Gastroesophageal sphincter (tissue), 4 donors: ENCODE measurements at places on chromosomes 12 and 14. TPM values are rescaled to one million over a fixed set of nuclear protein-coding genes. Genes with fewer than 3 reads are reported as not detected.

- no peak for ATAC-seq
Observed at GRCh38 chr14:64292197-64292596, 2.0 kb downstream of the ESR2 start.

DNA sequence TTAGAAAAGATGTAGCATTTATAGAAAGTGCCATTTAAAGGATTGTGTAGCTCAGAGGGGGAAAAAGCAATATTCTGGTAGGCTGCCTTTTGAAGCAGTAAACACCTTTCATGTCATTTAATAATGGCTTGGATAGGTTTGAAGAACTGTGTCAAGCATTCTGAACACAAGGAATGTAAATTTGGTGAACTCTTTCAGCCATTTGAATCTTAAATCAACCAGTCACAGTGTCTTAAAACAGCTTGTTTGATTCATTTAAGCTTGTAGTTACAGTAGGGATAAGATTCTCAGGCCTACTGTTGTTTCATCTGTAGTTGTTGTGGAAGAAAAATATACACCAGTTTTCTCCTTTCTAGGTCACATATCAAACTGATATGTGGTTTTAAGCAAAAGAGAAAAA is 299.4 kb upstream of the NOVA1 start:
- no peak for ATAC-seq

DNA sequence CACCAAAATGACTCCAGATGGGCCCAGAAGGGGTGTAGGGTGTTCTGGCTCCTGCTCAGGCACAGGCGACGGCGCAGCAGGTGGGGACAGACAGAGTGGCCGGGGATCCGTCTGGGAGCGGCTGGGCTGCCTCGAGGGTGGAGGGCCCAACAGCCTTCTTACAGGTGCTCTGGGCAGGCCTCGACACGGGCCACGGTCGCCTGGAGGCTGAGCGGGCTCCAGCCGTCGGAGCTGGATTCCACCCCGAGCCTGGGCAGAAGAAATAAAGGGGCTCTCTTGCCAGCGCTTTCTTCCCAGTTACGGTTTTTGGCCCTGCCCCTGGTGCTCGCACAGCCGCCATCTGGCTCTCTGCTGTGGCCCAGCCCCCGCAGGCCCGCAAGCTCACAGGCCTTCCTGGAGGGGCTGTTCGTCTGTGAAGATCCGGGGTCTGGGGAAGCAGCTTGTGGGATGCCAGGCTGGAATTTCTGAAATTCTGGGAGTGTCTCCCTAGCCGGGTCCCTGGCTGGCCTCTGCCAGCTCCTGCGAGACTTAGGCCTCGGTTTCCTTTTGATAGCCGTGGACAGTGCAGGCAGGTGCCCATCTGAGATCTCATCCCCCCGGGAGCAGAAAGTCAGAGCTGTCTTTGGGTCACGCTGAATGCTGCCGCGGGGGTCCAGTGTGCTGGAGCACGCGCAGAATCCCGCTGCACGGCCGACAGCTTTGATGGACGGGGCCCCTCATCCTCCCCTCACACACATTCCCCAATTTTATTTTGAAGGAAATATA is 122.7 kb downstream of the PAPOLA start:
- no peak for ATAC-seq

DNA sequence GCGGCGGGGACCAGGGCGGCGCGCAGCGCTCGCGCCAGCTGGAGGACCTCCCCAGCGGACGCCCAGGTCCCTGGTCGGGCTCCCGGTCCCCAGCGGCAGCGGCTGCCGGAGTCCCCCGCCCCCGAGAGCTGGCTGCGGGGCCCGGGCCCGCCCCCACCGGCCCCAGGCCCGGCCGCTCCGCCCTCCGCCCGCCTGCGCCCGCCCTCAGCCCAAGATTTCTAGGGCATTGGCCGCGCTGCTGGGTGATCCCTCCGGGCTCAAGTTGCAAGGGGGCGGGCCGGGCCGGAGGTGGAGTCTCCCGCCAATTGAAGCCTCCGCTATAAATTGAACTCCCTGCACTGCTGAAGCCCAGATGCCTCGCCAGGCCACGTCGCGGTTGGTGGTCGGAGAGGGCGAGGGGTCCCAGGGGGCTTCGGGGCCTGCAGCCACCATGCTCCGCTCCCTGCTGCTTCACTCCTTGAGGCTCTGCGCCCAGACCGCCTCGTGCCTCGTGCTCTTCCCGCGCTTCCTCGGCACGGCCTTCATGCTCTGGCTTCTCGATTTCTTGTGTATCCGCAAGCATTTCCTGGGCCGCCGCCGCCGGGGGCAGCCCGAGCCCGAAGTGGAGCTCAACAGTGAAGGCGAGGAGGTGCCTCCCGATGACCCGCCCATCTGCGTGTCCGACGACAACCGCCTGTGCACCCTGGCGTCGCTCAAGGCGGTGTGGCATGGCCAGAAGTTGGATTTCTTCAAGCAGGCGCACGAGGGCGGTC is at the start of gene DIO3:
Gene DIO3 (plus strand): TSS at position 351 of the 752 bp plus-strand sequence.
- ATAC-seq = no peak

DNA sequence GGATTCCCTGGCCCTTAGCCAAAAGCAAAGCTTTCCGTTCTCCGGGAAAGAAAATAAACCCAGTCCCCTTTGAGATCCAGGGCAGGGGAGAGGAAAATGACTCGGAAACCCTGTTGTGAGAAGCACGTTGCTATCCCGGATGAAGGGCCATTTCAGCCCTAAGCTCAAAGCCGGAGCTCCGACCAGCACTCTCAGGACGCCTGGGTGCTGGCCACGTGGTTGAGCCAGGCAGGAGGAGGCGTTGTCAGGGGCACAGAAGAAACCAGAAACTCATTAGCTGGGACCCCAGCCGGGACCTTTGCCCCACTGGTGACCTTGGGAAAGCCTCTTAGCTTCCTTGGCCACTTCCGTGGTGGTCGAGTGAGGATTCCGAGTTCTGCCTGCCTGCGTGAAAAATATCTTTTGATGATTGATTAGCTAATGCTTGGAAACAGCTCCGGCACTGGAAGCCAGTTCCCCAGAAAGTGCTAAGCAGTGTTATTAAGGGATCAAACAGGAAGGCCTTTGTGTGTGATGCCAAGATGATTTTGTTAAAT is 57.6 kb upstream of the FZD10 start:
- ATAC-seq = no peak

- no peak for ATAC-seq
Observed at GRCh38 chr12:18277196-18277595, 15.9 kb downstream of the PIK3C2G start.

- no peak for ATAC-seq
Observed at GRCh38 chr14:103733651-103734050, 18.0 kb downstream of the ZFYVE21 start.

- no peak for ATAC-seq
Observed at GRCh38 chr14:58941629-58942028, 246.8 kb upstream of the DAAM1 start.

DNA sequence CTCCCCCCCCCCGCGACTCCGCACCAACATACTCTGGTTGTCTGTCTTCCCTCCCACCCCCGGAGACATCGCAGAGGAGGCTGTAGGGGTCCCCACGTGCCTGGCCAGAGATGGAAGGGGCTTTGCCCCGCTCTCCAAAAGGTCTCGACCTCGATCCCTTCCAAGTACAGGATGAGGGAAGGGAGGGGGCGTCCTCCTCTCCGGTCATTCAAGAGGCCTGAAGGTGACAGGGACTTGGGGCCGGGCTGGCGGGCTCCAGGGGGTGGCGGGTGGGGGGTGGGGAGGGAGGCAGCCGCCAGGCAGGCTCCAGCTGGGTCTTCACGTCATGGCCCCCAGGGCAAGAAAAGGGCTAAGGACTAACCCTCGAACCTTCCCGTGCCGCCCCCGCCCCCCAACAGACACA is 15.1 kb downstream of the TBX3 start:
- ATAC-seq = no peak

- ATAC-seq = no peak
Observed at GRCh38 chr12:69929125-69929524, 104.1 kb downstream of the MYRFL start.

- no peak for ATAC-seq
Observed at GRCh38 chr14:54599966-54600716, 33.2 kb downstream of the SAMD4A start.

GRCh38 chr14:104394409-104394851 is 185.1 kb upstream of the C14orf180 start:
- ATAC-seq = no peak

GRCh38 chr14:83309833-83310232 is 1776.2 kb upstream of the SEL1L start:
- no peak for ATAC-seq

GRCh38 chr14:94098326-94098992 is 12.1 kb upstream of the IFI27 start:
- no peak for ATAC-seq

DNA sequence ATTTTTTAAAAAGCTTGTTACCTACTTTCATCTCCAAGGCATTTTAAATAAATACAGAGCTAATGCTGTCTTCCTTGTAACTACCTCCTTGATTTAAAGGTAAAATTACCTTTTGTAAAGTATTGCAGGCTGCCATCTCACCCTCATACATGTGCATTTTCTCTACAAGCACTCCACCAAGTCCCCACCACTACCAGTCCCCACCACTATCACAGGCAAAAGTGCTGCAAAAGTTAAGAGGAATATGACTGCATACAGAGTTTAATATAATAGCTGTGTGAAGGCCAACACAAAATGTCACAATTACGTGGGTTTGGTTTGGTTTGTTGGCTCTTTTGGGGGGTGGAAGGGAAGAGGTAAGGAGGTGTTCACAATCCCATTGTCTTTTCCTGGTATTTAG is 9.6 kb downstream of the SIX1 start:
- ATAC-seq = no peak

GRCh38 chr14:22685467-22685866 is 41.3 kb upstream of the OR6J1 start:
- no peak for ATAC-seq

DNA sequence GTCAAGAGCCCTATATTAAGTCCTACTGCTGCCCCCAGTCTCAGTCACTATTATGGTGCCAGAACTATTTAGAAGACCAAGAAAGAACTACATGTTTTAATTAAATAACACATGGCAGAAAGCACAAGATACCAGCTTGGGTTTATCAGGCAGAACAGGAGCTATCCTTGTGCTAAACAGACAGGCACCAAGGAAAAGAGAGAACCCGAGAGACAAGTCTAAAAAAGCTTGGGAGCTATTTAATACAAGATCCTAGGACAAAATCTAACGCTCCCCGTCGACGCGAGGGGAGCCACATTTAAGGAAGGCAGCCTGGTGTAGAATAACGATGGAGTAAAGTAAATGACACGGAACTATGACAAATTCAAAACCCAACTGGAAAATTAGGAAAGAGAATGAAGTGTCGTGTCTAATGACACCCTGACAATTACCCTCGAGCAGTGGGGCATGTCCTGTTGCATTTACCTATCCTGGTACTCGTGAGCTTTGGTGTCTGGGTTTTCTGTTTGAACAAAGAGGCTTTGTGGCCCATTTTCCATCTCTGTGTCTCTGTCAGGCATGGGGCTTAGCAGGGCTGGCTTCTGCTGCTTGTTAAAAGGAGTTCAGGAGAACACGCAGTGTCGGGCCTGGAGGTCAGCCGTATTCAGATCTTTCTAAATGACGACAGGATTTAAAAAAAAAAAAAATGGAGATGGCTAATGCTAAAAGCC is 140.6 kb downstream of the ETNK1 start:
- ATAC-seq = no peak

GRCh38 chr12:65189028-65189718 is 19.8 kb downstream of the LEMD3 start:
- no peak for ATAC-seq

GRCh38 chr14:92647797-92648279 is 100.6 kb downstream of the LGMN start:
- ATAC-seq = no peak

DNA sequence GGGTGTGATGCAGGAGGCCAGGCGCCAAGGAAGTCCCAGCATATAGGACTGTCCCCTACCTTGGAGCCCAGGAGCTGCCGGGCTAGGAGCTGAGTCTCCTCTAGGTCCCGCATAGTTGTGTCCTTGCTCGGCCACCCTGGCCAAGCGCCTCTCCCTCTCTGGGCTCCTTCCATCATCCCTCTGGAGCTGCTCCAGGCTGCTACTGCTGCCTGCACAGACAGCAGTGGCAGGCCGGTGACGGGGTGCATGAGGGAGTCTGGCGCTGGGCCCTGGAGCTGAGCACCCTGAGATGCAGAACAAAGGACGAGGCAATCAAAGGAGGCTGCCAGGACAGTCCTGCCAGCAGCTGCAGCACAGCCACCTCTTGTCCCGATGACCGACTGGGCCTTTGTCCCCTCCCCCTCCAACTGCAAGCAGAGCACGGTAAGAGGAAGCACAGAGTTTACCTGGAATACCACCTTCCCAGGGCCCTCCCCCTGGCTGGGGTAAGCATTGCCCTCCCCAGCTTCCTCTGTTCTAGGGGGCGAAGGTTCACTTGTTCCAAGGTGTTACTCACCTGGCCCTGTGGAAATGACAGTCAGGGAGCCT is 10.4 kb downstream of the DTX1 start:
- no peak for ATAC-seq

DNA sequence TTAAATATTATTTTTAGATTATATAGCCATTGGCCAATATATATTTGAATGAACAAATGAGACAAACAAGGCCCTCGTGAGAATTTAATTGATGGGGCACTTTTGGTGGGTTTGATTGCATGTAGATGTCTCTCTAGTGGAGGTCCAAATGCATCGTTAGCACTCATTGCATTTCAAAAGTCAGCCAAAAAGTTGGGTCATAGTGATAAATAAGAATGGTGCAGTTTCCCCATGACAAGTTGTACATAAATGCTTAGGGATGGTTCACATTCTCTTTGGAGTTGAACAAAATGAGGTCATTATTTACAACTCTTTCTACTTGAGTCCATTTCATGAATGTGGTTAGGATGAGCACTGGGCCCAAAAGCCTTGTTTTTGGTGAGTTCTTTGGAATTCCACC is 1.0 kb downstream of the BEST3 start:
- ATAC-seq = no peak

DNA sequence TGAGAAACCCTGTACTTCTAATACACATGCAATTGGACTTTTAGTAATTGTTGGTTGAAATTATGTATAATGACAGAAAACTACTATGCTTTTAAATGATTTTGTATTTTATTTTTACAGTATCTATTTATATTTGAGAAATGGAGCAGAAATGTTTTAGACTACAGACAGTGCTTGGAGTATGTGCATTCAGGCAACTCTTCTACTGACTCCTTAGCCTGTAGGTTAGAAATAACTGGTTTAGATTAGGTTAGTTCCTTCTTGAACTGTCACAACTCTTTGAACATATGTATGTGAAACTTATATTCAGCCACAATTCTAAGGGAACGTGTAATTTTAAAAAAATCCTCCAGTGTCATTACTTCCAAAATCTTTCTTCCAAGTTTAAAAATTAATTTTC is 1.7 kb downstream of the FGFR1OP2 start:
- no peak for ATAC-seq

The FGF23 gene
- not detected for total RNA-seq

The FOXA1 gene
- 5.1 TPM for total RNA-seq

The GPR137C gene
- 0.12 TPM for total RNA-seq

The HAL gene
- not detected for total RNA-seq

The ADAM21 gene
- total RNA-seq = not detected

The PLEKHD1 gene
- total RNA-seq = not detected

The ESRRB gene
- total RNA-seq = not detected

The PSMC1 gene
- 147 TPM for total RNA-seq

The LRTM2 gene
- not detected for total RNA-seq

The SDR9C7 gene
- not detected for total RNA-seq

The SERPINA12 gene
- total RNA-seq = not detected

The DDHD1 gene
- 17.5 TPM for total RNA-seq

The SPIC gene
- not detected for total RNA-seq

The RNASE3 gene
- total RNA-seq = not detected

The KLHL33 gene
- total RNA-seq = 0.27 TPM

The NANOG gene
- 2.3 TPM for total RNA-seq

The SMOC1 gene
- total RNA-seq = 11.8 TPM
